Renal cortical epithelial cell (primary cell): ENCODE measurements at places on chromosomes 6 and 20. TPM values are rescaled to one million over a fixed set of nuclear protein-coding genes. Genes with fewer than 3 reads are reported as not detected.

The FOXS1 gene
- total RNA-seq: 0.30 TPM in 1 of 2 replicates, not detected in the other

GRCh38 chr6:16570946-16571345 is 190.3 kb downstream of the ATXN1 start:
- no peak for DNase-seq

DNA sequence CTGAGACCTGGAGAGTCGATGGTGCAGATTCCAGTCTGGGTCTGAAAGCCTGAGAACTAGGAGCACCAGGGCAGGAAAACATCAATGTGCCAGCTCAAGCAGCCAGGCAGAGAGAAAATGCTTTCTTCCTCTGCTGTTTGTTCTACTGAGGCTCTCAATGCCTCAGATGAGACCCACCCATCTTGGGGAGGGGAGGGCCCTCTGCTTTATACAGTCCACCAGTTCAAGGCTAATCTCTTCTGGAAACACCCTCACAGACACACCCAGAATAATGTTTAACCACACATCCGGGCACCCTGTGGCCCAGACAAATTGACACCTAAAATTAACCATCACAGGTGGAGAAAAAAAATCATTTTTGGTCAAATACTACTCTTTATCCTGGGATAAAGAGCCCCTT is 89.3 kb upstream of the SLC22A23 start:
- DNase-seq: no peak

- DNase-seq: no peak
Measured at GRCh38 chr6:126268092-126268491, 71.8 kb upstream of the CENPW start.

- no peak for DNase-seq
Measured at GRCh38 chr20:50423758-50424157, 86.4 kb upstream of the PTPN1 start.

DNA sequence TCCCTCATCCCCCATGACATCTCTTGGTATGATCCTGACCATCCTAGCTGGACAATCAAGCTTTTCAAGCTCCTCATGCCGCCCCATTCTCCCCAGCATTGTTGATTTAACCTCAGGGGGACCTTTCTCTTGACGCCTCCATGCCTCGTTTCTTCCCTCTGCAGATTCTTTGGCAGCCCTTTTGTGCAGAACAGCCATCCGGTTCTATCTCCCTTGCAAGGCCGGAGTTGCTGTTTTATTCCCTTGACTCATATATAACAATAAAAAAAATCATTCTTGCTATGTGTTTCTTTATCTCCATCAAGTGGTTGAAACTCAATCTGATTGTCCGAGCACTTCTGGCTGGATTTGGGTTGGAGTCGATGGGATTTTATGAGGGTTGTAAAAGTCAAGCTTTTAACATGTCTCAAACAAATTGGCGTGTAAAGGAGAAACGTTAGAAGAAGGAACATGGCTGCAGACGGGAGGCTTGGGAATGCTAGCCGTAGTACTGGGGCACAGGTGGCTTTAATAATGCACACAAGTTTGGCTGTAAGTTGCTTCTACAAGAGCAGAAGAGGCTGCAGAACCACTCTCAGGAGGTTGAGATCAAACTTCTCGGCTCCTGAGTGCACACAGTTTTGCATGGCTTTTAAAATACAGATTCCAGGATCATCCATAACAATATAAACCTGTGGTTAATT is 3.9 kb upstream of the SULF2 start:
- DNase-seq: no peak

GRCh38 chr6:56096946-56097621 is 150.3 kb downstream of the COL21A1 start:
- DNase-seq: no peak

DNA sequence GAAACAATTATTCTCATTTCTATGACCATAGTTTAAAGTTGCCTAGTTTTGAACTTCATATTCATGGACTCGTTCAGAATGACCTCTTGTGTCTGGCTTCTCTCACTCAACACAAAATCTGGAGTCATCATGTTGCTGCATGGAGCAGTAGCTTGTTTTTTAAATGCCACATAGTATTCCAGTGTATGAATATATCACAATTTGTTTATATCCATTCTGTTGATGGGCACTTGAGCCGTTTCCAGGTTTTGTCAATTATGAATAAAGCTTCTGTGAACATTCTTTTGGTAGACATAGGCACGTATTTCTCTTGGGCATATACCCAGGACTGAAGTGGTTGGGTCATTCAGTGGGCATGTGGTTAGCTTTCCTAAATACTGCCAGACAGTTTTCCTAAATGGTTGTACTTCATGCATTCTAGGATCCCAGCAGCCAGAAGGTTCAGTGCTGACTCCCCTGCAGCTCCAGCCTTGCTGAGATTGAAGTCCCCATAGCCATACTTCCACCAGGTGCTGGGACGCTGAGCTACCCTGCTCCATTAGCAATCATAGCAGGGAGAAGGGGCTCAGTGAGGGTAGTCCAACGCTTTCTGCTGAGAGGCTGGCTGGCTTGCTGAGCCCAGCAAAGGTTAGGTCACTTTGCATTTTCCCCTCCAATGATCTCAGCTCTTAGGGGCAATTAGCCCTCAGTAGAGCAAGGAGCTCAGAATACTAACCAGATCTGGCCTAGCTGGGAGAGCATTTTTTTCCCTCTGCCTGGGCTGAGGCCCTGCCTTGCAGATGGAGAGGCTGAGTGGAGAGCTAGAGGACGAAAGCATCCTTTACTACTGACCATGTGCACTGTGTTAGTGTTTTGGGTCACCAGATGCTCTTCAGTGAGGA is 35.7 kb upstream of the CTNNBL1 start:
- DNase-seq: no peak
